ENCODE measurements at places on chromosomes 2 and 18. TPM values are rescaled to one million over a fixed set of nuclear protein-coding genes. Genes with fewer than 3 reads are reported as not detected.
A peak's percentile ranks its signal among the peaks of the same experiment; 100 is the strongest.

CDH20 gene
- total RNA-seq, result under 0.01 TPM

NXPH2 gene
- not detected for total RNA-seq

DNA sequence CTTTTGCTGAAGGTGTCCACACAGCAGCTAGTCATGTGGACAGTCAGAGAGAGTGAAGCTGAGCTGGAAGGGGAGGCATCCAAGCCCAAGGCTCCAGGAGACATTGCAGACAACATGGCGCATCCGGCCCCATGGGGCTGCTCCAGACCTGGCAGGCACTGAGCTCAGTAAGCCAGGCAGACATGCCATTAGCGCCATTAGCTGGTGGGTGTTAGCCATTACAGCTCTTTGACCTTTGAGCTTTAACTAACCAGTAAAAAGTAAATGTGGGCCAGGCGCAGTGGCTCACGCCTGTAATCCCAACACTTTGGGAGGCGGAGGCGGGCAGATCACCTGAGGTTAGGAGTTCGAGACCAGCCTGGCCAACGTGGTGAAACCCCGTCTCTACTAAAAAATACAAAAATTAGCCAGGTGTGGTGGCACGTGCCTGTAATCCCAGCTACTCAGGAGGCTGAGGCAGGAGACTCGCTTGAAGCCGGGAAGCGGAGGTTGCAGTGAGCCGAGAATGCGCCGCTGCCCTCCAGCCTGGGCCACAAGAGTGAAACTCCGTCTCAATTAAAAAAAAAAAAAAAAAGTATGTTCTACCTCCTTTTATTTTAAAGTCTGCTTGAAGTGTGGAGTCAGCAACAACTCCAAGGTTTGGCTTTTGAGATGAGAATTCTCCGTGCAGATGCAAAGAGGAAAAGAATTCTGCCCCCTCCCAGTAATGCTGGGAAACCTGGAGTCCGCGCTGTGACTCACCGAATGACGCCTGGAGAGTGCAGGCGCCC, 69.4 kb downstream of the TWSG1 start:
- peak; percentile 8 for DNase-seq

GRCh38 chr2:43160778-43161177, 65.6 kb downstream of the ZFP36L2 start:
- DNase-seq, result no peak

DNA sequence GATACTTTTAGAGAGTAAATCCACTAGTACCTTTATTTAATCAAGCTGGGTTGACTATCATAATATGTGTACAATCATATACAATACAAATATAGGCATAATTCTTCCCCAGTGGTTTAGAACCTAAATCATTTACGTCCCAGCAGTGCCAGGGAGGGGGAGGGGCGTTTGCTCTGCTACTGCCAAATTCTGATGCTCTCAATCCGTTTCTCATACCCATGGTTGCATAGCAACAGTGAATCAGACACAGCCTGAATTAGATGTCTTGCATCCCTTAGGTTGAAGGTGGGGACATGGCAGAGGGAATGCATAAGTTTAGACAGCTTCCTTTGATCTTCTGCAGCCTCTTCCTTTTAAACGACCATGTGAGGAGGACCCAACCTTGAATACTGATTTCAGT, 135.4 kb downstream of the ABCA12 start:
- no peak for DNase-seq

TRABD2A gene
- 0.99 TPM for total RNA-seq

DNA sequence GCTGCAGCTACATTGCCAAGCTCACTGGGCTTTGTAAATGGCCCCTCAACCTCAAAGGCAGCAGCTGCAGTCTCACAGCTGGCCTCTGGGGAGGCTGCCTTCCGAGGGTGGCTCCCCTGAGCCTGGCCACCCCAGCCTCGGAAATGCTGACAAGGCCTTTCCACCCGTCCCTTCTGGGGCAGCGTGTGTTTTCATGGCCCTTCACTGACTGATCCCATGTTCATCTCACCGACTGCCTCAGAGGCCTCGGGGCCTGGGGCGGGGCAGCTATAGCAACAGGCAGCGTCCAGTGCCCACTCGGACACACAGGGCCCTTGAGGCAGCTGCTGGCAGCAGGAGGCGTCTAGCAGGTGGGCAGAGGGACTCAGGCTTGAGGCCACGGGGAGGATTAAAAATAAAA, 149.7 kb downstream of the GLI2 start:
- DNase-seq, result no peak

ZSWIM2 gene
- total RNA-seq, result not detected

DNA sequence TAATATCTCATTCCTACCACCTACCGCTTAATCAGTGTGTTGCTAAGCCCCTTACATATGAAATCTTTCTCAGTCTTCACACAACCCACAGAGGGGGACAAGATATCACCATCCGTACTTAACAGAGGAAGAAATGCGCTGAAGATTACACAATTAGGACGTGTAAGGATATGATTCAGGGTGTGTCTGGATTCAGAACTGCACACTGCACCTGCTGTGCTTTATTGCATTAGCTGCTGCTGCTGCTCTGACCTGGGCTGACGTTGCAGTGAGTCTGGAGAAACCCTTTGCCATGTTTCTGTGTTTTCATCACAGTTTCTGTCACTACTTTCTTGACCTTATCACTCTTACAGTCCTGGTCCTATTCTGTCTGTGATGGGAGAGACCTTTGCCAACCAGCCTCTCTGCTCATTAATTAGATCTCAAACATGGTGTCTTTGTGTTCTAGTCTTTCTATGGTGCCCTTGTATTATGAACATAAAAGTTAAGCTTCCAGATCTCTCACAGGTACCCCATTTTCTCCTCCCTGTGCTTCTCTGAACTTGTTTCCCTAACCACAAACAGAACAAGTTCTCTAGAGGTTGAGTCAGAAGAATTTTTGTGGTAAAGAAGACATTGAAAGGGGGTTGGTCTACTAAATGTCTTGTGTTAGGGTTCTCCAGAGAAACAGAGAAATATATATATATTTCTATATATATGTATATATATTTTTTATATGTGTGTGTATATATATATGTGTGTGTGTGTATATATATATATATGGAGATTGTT, 92.9 kb upstream of the CYP1B1 start:
- no peak for DNase-seq

GRCh38 chr2:11865805-11866204, 119.4 kb downstream of the LPIN1 start:
- no peak for DNase-seq

GRCh38 chr2:146540271-146540932, 1304.4 kb upstream of the ACVR2A start:
- no peak for DNase-seq

STPG4 gene
- total RNA-seq, result not detected

GRCh38 chr2:47528874-47529273, 125.9 kb downstream of the MSH2 start:
- peak; percentile 28 for DNase-seq

DNA sequence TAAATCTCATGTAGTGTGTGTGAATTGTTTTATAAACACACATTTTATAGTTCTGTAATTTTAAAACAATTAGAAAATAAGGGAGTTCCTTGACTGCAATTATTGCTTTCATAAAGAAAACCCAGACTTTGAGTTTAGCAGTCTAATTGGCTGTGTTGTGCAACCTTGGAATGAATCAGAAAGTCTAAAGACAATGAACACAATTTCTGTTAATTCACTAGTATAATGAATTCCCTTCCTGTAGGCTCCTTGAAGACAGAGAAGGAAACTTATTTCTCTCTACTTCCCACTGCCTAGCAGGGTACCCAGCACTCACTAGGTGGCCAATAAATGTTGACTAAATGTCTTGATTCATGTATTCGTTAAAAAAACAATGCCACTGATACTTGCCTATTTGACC, 79.9 kb downstream of the ANTXR1 start:
- DNase-seq, result no peak

- peak; percentile 17 for DNase-seq
These were observed 857 bp downstream of the DYM start for GRCh38 chr18:49459404-49460171.

TEX261 gene
- total RNA-seq, result 21.6 TPM

Measured in lung microvascular endothelial cell (primary cell).